ENCODE measurements at places on chromosomes 5 and 9.

GRCh38 chr5:178793151-178793550 lies 62.7 kb upstream of the ZNF354A start:
- no peak for DNase-seq

- no peak for DNase-seq
These were observed 34.0 kb downstream of the GAPVD1 start for GRCh38 chr9:125295657-125296056.

DNA sequence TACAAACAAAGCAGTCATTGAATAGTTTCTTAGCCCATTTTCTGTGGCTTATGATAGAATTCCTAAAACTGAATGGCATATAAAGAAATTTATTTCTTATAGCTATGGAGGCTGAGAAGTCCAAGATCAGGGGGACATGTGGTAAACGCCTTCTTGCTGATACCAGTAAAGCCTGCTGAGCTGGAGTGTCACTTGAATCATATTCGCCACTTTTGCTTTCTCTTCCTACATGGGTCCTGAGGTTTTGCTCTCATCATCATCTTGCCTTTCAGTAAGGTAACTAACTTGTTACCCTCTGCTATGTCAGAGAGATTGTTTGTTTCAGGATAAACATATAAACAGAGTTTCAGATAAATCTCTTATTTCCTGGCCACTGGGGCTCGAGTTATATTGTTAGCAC lies 203.3 kb upstream of the DMRT1 start:
- no peak for DNase-seq

DNA sequence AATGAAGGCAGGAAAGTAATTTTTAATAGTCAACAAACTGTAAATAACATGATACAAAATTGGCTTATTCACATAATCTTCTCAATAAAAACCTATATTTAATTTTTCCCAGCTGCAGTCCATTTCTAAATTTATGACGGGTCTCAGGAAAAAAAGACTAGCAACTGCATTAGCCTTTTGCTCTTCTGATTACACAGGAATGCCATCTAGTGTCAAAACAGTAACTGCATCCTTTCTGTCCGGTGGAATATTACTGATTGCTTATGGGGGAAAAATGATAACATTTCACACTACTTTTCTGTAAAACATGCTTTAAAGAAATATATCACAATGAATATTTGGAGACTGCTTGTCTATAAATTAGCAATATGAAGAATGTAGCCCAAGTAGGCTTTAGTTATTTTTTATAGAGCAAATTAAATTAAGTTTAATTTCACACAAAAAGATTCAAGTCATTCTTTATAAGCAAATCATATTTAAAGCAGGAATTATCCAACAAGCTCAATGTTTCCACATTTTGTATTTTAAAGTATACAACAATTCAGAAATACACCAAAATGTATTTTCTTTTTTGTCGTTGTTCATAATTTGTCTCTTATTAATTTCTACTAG lies 534.7 kb downstream of the CDH10 start:
- DNase-seq: no peak

DNA sequence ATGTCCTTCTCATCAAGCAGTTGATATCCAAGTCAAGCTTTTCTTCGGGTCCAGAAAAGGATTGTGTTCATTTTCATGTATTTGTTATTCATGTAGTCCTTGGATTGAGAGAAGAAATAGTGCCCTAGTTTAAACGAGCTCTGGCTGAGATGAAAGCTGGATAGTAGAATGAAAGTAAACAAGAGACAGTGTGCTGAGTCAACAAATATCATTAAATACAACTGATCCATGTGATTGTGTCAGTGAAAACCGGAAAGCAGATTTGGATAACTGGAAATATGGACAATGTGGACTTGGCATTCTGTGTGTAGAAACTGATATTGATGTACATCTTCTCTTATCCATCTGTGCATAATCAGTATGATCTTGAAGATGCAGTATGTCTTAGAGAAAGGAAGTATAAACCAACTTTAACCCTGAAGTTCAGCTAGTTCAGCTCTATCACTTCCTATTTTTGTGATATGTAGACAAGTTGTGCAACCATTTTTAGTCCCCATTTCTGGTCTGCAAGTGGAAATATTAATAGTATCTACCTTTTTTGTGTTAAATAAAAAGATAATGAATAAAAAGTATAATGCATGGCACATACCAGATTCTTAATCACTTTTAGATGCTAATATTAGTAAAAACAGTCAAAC lies 4.4 kb downstream of the MUSK start:
- DNase-seq: no peak

GRCh38 chr9:42388846-42389245 lies 205.4 kb downstream of the SPATA31A6 start:
- no peak for DNase-seq

GRCh38 chr5:174187481-174187880 lies 142.0 kb downstream of the NSG2 start:
- DNase-seq: no peak

DNA sequence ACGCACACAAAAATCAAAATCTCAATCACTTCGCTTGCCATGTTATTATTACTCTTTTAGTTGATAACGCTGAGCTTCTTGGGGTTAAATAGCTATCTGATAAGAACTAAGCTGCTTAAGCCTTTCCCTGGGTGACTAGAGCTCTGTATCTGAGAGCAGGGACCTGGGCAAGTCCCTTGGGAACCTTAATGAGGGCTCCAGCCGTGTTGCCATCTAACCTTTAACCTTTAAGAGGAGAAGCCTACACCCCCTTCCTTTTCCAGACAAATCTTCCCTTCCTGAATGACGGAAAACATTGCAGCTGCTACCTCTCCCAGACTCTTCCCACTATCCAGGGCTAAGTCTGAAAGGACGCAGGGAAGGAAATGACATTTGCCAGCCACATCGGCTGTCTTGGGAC lies 216.5 kb upstream of the RAI14 start:
- no peak for DNase-seq

DNA sequence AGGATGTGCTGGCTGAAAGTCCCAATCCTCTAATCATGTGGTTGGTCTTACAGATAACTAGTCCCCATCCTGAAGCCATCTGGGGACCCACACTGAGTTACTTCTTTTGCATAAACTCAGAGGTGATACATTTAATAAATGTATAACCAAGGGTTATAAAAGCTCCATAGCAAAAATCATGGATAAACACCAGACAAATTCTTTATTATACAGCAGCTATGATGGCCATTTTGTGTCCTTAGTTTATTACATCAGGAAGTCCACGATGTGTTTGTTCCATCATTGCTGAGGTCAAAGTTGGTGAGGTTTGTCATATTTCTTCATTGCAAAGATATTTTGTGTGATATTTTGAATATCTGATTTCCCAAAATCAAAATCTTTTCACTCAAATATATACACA lies 80.2 kb downstream of the GCNT1 start:
- no peak for DNase-seq

- DNase-seq: no peak
These were observed 26.5 kb upstream of the BASP1 start for GRCh38 chr5:17190799-17191391.

DNA sequence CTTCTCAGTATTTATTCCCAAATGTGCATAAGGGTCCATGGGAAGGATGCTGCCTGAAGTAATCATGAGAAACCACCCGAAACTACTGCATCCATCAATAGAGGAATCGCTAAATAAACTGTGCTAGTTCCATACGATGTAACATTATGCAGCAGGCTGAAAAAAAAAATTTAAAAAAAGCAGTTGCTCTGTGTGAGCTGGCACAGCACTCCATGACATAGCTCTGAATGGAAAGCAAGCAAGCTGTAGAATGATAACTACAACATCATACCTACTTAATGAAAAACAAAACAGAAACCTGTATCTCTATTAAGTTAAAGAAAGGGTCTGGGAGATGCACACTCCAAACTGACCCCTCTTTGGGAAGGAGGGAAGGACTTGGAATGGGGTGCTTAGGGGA lies 49.3 kb downstream of the SHB start:
- DNase-seq: no peak

DNA sequence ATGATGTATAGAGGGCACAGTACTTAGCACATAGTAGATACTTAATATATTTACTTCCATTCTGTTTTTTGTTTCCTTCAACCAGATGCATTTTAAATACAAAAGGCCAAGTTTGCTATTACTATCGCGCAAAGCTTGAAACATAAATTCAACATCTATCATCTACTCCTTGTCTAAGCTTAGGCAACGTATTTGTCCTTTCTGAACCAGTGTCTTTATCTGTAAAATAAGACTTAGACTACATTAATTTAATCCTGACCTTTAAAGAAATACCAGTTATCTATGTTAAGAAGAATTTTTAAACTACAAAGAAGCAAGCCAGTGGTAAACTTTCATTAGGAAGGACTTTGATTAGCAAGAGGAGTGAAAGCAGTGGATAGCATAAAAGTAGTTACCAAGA lies 173.0 kb downstream of the WDR70 start:
- no peak for DNase-seq

- no peak for DNase-seq
These were observed 109.9 kb downstream of the YIPF5 start for GRCh38 chr5:144060598-144060997.

GRCh38 chr5:176497852-176498251 lies 39.4 kb downstream of the RNF44 start:
- no peak for DNase-seq

DNA sequence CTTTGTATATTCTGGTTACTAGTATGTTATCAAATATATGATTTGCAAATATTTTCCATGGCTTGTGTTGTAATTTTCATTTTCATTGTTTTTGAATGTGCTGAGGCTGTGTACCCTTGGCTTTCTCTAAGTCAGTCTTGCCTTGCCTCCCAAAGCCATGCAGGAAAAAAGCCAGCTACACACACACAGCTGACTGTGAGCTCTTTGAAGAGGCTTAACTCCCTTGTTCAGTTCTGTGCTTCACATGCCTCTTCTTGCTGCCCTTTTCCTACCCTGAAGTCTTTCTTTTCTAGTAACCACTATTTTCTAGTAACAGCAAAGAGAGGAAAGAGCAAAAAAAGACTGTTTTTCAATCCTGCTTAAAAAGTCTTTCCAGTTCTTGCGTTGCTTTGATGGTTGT lies 53.9 kb downstream of the KCNN2 start:
- no peak for DNase-seq

DNA sequence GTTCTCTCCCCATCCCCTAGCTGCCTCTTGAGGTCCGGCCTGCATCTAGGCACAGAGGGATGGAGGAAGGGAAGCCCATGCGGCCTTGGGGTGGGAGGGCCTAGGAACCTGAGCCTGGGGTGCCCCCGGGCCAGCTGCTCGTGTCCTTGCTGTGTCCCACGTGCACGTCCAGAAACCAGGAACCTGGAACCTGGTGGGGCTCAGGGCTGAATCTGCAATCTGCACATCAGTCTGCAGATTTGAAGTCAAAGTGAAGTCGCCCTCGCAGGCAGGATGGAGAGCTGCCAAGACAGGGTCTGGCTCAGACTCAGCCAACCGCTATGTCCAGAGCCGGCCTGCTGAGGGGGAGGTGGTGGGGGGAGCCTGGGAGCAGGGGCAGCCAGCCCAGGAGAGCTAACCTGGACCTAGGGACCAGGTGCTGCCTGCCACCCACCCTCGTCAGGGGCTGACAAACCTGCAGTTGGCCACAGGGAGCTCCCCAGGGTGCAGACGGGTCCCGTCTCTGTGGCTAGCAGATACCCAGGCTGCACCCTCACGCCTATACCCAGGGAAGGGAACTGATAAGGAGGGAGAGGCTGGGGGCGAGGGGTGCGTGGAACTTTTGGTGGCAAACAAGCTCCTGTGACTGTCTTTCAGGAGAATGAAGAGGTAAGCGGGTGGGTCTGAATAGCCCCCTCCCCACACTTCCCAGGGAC lies 103.5 kb upstream of the SIMC1 start:
- DNase-seq: no peak

DNA sequence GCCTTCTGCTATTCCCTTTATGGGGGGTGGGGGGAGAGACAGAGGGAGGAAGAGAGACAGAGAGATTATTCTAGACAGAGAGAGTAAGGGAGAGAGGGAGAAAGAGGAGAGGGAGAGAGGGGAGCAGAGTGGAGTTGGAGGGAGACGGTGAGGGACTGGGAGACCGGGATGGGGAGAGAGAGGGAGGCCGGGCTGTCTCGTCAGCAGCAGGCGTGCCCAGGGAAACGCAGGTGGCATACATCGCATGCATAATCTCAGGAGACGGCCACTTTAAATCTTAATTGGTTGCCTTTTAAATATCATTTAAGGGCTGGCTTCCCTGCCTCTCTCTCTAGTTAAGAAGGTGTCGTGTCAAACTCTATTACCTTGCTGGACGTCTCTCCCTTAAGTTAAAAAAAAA lies 8.4 kb downstream of the IRX4 start:
- DNase-seq: no peak

GRCh38 chr5:139799359-139799758 lies 3.8 kb downstream of the PSD2 start:
- DNase-seq: no peak

GRCh38 chr5:167984951-167985350 lies 306.5 kb upstream of the WWC1 start:
- no peak for DNase-seq

GRCh38 chr5:169116961-169117461 lies 183.9 kb downstream of the SLIT3 start:
- no peak for DNase-seq

- no peak for DNase-seq
These were observed 19.9 kb upstream of the TEX10 start for GRCh38 chr9:100372648-100373047.

DNA sequence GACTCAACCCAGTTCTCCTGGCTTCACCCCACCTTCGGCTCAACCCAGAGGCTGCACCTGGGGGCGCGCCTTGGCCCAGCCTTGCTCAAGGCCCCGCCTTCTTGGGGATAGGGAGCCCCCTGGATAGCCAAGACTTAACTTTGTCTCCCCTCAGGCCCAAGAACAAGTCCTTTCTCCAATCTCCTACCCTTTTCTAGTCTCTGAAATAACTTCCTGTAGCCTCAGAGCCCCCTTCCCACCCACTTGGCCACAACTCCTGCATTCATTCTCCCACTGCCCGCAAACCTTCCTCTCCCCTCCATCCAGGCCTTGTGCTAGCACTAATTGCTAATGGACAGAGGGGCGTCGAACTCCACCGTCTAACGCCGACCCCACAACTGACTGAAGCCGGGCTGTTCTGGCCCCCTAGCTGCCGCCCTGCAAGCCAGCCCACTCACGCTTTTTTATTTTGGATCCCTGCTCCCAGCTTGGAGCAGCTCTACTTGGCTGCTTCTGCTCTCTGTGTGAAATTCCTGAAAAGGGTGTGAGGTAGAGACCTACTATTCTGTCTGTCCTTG lies 579 bp upstream of the ASTN2 start:
- no peak for DNase-seq

DNA sequence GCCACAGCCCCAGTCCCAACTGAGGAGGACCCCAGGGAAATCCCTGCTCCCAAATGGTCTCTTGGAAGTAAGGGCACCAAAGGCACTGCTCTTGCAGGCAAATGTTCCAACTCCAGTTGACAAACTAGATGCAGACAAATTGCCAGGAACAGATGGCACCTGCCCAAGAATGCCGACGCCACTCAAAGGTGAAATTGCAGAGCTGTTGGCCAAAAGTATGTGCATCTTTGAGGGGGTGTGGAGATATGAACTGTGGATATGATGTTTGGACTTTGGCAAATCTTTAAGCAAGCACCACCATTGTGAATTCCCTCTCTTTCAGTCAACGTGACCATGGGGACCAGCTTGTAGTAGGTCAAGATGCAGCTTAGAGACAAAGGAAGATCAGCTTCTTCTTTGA lies 12.0 kb upstream of the CPLX2 start:
- DNase-seq: no peak

GRCh38 chr5:168892618-168893186 lies 313.5 kb upstream of the PANK3 start:
- DNase-seq: no peak

Measured in AG04450 (cell line).